T-helper 17 cell (primary cell): ENCODE measurements at places on chromosomes 2 and 18. TPM values are rescaled to one million over a fixed set of nuclear protein-coding genes. Genes with fewer than 3 reads are reported as not detected.

CFC1 gene
- total RNA-seq = not detected

HOXD12 gene
- not detected for total RNA-seq

DNA sequence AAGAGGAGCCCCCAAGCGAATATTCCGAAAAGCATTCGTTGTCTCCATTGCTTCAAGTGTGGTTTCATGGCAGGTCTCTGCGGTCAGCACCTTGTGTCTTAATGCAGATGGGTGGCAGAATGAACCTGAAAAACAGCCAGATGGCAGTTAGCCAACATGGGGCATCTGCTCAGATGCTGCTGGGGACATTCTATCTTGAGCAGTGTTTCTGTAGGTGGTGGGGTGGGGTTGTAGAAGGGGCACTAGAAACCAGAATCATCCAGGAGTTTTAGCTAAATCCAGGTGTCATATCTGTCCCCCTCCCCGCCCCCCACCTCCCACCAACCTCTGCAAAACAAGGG is 42.1 kb downstream of the ST6GAL2 start:
- H3K4me3 ChIP-seq = no peak overlapping the region
- no peak for DNase-seq
- H3K36me3 ChIP-seq = no peaks in the 10 kb centered on the region
- H3K4me1 ChIP-seq = peaks cover 2% of the 10 kb centered on the region
- H3K27ac ChIP-seq = no peak overlapping the region

GRCh38 chr2:150876251-150876950 is 385.3 kb downstream of the RBM43 start:
- no peak for DNase-seq
- peaks cover 4% of the 10 kb centered on the region for H3K27me3 ChIP-seq
- H3K36me3 ChIP-seq = no peaks in the 10 kb centered on the region
- no peaks in the 10 kb centered on the region for H3K4me1 ChIP-seq
- no peak overlapping the region for H3K4me3 ChIP-seq

DNA sequence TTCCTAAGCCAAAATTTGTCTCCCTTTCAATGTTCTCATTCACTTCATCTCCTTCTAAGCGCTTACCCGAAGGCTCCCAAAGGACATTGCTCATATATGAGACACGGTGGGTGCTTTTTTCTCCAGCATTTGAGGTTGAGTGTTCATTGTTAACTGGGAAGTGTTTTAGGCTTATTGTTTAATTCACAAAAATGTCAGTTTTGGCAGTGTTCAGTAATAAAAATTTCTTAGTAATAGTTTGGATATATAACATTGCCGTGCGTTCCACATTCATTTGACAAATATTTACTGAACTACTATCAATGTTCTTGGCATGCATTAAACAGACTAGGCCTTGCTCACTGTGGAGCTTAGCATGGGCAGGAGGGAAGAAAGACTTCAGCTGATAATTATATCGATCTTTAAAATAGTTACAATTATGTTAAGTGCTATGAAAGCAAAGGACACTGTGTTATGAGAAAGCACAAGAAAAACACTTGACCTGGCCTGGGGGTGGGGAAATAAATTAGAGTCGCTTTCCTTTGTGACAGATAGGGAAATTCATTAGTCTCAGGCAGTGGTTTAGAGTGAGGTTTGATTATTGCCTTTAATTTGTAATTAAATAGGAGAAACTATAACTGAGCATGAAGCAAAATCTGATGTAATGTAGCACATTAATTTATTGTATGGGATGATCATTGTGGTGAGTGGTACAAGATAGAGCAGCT is 82.2 kb upstream of the DOCK10 start:
- peaks cover 4% of the 10 kb centered on the region for H3K4me1 ChIP-seq
- no peak for DNase-seq
- H3K4me3 ChIP-seq = no peak overlapping the region
- no peaks in the 10 kb centered on the region for H3K27me3 ChIP-seq
- peaks cover 5% of the 10 kb centered on the region for H3K36me3 ChIP-seq
- no peak overlapping the region for H3K27ac ChIP-seq
